H9 (cell line): ENCODE measurements at places on chromosomes 6 and 20. TPM values are rescaled to one million over a fixed set of nuclear protein-coding genes. Genes with fewer than 3 reads are reported as not detected.

DNA sequence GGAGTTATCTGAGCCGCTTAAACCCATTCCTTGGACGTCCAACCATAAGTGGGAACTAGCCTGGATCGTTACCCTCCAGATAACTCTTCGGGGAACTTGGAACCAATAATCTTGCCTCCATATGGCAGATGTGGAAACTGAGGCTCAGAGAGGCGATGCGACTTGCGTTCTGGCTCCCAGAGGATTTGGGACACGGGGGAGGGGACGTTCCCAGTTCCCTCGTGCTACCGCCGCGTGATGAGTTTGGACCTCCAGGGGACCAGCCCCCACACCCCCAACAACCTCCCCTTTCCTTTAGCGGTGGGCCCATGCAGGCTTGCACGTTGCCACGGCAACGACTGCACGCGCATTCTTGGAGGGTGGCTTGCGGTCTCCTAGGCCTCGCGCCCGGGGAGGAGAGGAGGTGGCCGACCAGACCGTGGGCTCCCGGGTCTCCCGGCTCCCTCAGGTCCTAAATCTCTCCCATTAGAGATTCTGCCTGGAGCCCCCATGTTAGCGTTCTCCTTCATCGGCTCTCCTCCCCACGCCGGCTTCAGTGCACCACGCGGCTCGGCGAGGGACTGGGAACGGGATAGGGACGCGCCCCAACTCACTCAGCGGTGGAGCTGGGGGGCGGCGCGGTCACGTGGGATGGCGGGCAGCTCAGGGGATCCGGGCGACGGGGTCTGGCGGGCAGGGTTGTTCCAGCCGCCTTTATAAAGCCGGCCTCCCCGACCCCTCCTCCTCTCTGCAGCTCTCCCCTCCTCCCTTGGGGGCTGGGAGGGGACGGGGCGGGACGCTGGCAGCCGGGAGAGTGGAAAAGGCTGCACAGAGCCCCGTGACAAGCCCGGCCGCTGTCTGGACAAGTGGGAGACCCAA is at the start of gene PLTP:
Gene PLTP (minus strand): TSS at position 670 of the 858 bp plus-strand sequence. CDS start 703 bp downstream, outside the sequence.
- peaks cover 24% of the 10 kb centered on the region; the same call in 2 of the 3 replicates for H3K36me3 ChIP-seq
- H3K27ac ChIP-seq = no peak within 1 kb of the TSS
- peak within 1 kb of the TSS; percentile 81 for H3K4me3 ChIP-seq
- no peaks in the 10 kb centered on the region for H3K4me1 ChIP-seq
- DNase-seq = peak; percentile 80

- H3K27me3 ChIP-seq = no peaks in the 10 kb centered on the region
- H3K27ac ChIP-seq = no peak overlapping the region
- H3K36me3 ChIP-seq = no peaks in the 10 kb centered on the region; the same call in 2 of the 3 replicates
- no peak for DNase-seq
- H3K4me1 ChIP-seq = peaks cover 2% of the 10 kb centered on the region; the same call in 1 of the 2 replicates
Observed at GRCh38 chr20:63857764-63858392, 3.4 kb upstream of the ABHD16B start.

Gene GPX5
- not detected in 2 replicates for total RNA-seq

Gene CST7
- total RNA-seq = not detected in 2 replicates

DNA sequence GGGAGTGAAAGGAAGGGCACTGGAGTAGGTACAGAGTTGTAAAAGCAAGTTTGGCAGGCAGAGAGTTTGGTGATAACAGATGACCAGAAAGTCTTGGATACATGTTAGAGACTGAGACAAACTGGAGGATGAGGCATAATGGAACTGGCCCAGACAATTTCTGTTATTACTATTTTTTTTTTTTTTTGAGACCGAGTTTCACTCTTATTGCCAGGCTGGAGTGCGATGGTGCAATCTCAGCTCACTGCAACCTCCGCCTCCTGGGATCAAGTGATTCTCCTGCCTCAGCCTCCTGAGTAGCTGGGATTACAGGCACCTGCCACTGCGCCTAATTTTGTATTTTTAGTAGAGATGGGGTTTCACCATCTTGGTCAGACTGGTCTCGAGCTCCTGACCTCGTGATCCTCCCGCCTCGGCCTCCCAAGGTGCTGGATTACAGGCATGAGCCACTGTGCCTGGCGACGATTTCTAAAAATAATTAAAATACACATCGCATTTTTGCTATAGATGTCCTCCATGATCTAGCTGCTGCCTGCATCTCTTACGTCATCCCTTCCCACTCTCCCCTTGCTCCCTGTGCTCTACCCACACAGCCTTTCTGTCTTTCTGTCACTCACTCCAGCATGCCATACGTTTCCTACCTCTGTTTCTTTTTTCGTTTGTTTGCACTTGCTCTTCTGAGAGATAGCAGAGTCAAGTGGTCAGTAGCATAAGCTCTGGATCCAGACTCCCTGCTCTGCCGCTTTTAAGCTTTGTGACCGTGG is 23.5 kb downstream of the MAPK14 start:
- H3K27ac ChIP-seq = no peak overlapping the region
- H3K27me3 ChIP-seq = no peaks in the 10 kb centered on the region
- H3K4me3 ChIP-seq = no peak overlapping the region

Gene SRMS
- total RNA-seq = 0.70 and 0.79 TPM in 2 replicates

DNA sequence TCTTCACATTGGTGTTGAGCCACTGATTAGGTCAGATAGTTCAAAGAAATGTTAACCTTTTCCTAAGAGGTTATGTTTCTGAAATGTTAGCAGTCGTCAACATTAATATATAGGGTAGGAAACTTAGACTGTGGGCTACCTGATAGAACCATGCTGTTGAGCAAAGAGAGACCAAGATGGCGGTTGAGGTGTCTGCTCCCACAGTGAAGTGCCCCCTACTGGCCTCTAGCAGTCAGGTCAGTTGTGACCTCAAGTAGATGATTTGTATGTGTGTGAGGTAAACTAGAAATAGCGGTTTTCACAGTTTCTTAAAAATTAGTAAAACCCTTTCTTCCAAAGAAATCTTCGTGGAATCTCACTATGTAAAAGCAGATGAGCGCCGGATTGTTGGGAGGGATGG is 40.3 kb downstream of the MTHFD1L start:
- H3K4me3 ChIP-seq = no peak overlapping the region
- no peaks in the 10 kb centered on the region for H3K4me1 ChIP-seq
- H3K36me3 ChIP-seq = peaks cover 42% of the 10 kb centered on the region

- H3K36me3 ChIP-seq = peaks cover 10% of the 10 kb centered on the region
- H3K4me3 ChIP-seq = no peak overlapping the region
- no peaks in the 10 kb centered on the region for H3K27me3 ChIP-seq
- no peak overlapping the region for H3K27ac ChIP-seq
- DNase-seq = no peak
Observed at GRCh38 chr20:50100552-50100951, 12.4 kb downstream of the UBE2V1 start.

- no peaks in the 10 kb centered on the region for H3K4me1 ChIP-seq
- DNase-seq = no peak
- H3K36me3 ChIP-seq = no peaks in the 10 kb centered on the region
- no peak overlapping the region for H3K27ac ChIP-seq
- no peak overlapping the region for H3K4me3 ChIP-seq
Observed at GRCh38 chr6:107545763-107546162, 55.8 kb downstream of the SOBP start.

DNA sequence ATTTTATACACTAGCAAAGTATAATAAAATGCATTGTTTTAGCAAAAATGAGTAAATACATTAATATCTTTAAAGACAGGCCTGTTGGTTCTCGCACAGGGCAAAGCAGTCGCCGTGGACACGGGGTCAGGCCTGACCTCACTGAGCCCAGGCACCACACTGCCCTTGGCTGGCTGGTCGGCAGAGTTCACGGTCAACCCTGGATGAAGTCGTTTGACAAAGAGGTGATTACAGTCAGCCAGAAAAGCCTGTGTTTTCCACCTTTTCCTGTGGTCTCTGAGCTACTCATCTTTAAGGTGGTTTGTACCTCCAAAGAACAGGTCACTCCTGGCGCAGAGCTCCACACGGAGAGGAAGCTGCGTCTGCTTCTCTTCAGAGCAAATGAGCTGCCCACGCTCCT is 191.5 kb downstream of the DLL1 start:
- no peaks in the 10 kb centered on the region for H3K4me1 ChIP-seq
- no peaks in the 10 kb centered on the region for H3K27me3 ChIP-seq
- no peak overlapping the region for H3K27ac ChIP-seq
- no peak overlapping the region for H3K4me3 ChIP-seq
- DNase-seq = no peak

Gene CYP24A1
- not detected in 2 replicates for total RNA-seq

DNA sequence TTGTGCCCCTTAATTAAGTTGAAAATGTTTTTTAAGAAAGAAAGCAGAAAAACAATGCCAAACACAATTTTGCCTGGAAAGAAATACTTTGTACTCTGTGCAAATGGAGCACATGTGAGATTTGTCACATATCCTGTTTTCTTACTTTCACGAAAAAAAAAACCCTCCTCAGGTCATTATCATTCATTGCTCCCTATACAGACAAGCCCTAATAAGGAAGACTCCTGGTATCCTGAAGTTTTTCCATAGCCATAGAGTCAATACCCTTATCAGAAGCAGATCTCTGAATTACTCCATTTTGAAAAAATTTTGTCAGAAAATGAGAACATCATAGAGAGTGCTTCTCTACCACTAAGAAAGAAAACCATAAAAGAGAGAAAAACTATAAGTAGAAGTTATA is 14.0 kb upstream of the NT5E start:
- no peak overlapping the region for H3K27ac ChIP-seq
- DNase-seq = no peak
- H3K27me3 ChIP-seq = no peaks in the 10 kb centered on the region
- H3K4me3 ChIP-seq = no peak overlapping the region
- no peaks in the 10 kb centered on the region for H3K4me1 ChIP-seq

DNA sequence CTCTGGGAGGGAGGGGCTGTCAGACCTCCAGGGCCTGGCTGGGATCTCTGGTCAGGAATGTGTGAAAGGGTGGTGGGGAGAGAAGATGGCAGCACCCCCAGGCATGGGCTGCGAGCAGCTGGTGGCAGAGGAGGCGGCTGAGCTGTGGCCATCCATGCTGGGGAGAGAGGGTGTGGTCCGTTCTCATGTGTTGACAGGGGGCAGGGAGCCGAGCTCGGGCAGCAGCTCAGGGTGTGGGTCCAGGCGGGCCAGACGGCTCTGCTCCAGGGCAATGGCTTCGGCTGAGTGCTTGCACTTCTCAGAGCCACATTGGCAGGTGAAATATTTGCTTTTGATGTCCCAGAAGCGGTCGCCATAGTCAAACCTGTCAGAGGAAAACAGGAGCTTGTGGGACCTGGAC is 1.1 kb upstream of the SLC44A4 start:
- no peak overlapping the region for H3K27ac ChIP-seq
- DNase-seq = peak; percentile 24
- no peak overlapping the region for H3K4me3 ChIP-seq
- H3K27me3 ChIP-seq = no peaks in the 10 kb centered on the region
- peaks cover 53% of the 10 kb centered on the region for H3K36me3 ChIP-seq

Gene TSPO2
- not detected in 2 replicates for total RNA-seq

Gene TFAP2C
- total RNA-seq = 22.5 and 24.3 TPM in 2 replicates

Gene KCNG1
- 11.5 and 13.2 TPM in 2 replicates for total RNA-seq

Gene TNXB
- 5.0 and 5.2 TPM in 2 replicates for total RNA-seq

Gene NFKBIL1
- 11.8 and 15.1 TPM in 2 replicates for total RNA-seq

Gene PBX2
- total RNA-seq = 174 and 176 TPM in 2 replicates

DNA sequence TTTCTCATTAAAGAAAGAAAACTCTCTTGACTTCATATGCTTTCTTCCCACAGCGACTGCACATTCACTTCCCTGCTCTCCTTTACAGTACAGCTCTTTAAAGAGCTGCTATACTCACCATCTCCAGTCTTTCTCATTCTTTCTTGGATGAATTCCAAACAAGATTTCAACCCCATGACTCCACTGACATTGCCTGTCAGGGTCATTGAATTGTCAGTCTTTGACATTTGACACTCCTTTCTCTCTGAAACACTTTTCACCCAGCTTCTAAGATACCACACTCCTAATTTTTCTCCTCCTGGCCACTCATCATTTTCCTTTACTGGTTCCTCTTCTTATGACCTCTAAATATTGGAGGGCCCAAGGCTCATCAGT is 811 bp upstream of the ARMH2 start:
- no peak overlapping the region for H3K4me3 ChIP-seq
- no peak for DNase-seq
- H3K4me1 ChIP-seq = peaks cover 5% of the 10 kb centered on the region
- no peak overlapping the region for H3K27ac ChIP-seq
- H3K36me3 ChIP-seq = peaks cover 4% of the 10 kb centered on the region; the same call in 1 of the 2 replicates

GRCh38 chr20:48697845-48698491 is 129.8 kb downstream of the PREX1 start:
- no peak overlapping the region for H3K4me3 ChIP-seq
- no peaks in the 10 kb centered on the region for H3K4me1 ChIP-seq
- H3K36me3 ChIP-seq = no peaks in the 10 kb centered on the region
- no peak for DNase-seq
- no peaks in the 10 kb centered on the region for H3K27me3 ChIP-seq
- no peak overlapping the region for H3K27ac ChIP-seq

DNA sequence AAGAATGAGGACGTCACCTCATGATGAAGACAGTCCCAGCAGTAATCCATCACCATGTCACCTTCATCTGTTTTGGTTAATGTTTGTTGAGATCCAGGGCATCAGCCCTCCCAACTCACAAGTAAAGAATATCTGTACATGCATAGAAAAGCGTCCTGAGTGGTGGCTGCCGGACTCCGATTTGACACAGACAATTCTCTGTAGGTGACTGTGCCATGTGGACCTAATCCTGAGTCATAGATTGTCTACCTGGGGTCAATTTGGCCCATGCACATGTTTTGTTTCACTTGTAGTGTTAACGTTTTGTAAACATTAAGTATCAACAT is 168.4 kb upstream of the UST start:
- no peak overlapping the region for H3K27ac ChIP-seq
- no peak overlapping the region for H3K4me3 ChIP-seq
- H3K36me3 ChIP-seq = peaks cover 11% of the 10 kb centered on the region
- DNase-seq = no peak
- H3K4me1 ChIP-seq = peaks cover 8% of the 10 kb centered on the region

DNA sequence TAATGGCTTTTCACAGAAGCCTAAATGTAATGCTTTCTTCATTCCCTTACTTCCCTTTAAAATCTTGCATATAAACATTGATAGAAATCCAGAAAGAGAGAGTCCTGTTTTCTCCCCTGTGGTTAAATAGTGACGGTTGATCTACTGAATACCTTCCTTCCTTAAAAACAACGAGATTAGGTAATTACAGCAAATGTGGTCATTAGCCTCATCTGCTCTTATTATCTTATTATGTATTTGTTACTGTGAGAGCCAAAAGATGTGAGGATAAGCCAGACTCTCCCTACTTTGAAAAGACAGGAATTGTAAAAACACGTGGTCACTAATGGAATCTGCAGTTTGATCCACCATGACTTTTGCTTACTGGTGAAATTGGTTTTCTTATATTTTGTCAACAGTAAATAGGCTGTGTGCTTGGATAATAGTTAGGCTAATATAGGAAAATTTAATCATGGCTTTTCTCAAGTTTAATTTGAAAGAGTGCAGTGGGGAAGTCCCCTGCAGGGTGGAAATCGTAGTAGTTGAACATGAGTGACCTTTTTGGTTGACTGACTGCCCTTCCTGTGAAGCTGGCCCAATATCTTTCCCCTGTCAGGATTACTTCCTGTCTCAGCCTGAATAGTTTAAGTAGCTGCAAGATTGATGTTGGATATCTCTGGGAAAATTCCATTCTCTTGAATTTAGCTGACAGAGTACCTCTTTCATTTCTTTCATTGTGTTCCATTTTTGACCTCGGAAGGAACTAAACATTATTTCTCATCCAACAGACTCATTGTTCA is 62.8 kb downstream of the JARID2 start:
- H3K27me3 ChIP-seq = no peaks in the 10 kb centered on the region
- H3K36me3 ChIP-seq = peaks cover 4% of the 10 kb centered on the region; the same call in 1 of the 2 replicates
- no peak overlapping the region for H3K4me3 ChIP-seq
- H3K27ac ChIP-seq = no peak overlapping the region
- H3K4me1 ChIP-seq = peaks cover 28% of the 10 kb centered on the region
